Osteoblast (primary cell): ENCODE measurements at places on chromosomes 2 and 18. TPM values are rescaled to one million over a fixed set of nuclear protein-coding genes. Genes with fewer than 3 reads are reported as not detected.

The FAM161A gene
- 3.2 and 3.3 TPM in 2 replicates for total RNA-seq

The EML6 gene
- total RNA-seq: 0.29 and 1.1 TPM in 2 replicates

The BOLL gene
- not detected in 2 replicates for total RNA-seq

The SLC16A14 gene
- total RNA-seq: under 0.01 and 0.29 TPM in 2 replicates

The NEU2 gene
- not detected in 2 replicates for total RNA-seq

The ASIC4 gene
- total RNA-seq: under 0.01 TPM in 1 of 2 replicates, not detected in the other

The QPCT gene
- total RNA-seq: 25.0 and 25.7 TPM in 2 replicates

The SLC38A11 gene
- not detected in 2 replicates for total RNA-seq

The SP100 gene
- 137 and 149 TPM in 2 replicates for total RNA-seq

The SERPINB3 gene
- total RNA-seq: not detected in 2 replicates

The CYBRD1 gene
- 338 and 514 TPM in 2 replicates for total RNA-seq

The PSD4 gene
- 1.2 and 1.8 TPM in 2 replicates for total RNA-seq

The AGXT gene
- total RNA-seq: not detected in 2 replicates

The CCDC68 gene
- total RNA-seq: 9.0 and 13.3 TPM in 2 replicates

The AAK1 gene
- 61.9 and 62.5 TPM in 2 replicates for total RNA-seq

The HOXD13 gene
- total RNA-seq: not detected in 2 replicates

The CFAP65 gene
- not detected in 2 replicates for total RNA-seq

The STPG4 gene
- total RNA-seq: 0.59 and 0.72 TPM in 2 replicates

The CCDC141 gene
- not detected in 2 replicates for total RNA-seq

The AGBL5 gene
- 24.6 and 26.8 TPM in 2 replicates for total RNA-seq

The SPHKAP gene
- not detected in 2 replicates for total RNA-seq
